ENCODE measurements at places on chromosomes 1 and 21.

DNA sequence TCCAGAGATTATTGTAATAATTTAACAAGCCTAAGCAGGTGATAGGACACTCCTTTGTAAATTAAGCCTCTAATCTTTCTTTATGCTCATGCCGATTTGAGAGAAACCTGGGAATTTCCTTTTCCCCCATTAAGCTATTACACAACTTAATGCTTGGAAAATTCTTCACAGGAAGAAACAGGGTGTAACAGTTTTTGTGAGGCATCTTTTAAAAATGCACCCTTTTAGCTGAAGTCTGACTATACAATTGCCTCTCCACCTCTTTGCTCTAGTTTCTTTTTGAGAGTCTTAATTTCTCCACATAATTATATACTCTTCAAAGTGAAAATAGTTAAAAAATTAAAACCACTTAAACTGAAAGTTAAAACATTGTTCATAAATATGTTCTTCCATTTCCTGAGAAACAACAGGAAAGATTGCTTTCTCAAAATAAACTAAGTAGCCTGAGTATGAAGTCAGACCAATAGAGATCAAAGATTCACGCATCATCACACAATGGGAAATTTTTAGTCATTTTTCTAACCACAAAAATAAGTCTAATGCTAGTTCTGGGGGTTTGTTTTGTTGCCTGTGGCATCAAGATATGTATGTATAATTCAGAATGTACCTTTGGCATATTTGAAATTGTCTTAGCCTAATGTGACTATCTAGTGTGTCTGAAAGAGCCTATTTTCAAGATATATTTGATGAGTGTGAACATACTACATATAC lies 34.7 kb downstream of the LRRC8D start:
- DNase-seq = peak; percentile 68

DNA sequence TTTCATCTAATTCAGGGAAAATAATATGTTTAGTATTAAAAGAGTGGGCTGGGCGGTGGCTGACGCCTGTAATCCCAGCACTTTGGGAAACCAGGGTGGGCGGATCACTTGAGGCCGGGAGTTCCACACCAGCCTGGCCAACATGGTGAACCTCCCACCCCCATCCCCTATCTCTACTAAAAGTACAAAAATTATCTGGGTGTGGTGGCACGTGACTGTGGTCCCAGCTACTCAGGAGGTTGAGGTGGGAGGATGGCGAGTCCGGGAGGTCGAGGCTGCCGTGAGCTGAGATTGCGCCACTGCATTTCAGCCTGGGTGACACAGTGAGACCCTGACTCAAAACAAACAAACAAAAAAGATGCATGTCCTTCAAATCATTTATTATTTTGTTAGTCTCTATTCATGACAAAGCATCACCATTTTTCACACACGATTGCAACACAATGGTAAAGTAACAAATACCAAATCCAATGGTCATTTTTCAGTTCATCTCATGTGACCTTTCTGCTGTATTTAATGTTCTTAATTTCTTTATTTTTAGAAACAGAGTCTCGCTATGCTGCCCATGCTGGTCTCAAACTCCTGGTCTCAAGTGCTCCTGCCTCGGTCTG lies 1.0 kb downstream of the MSH4 start:
- DNase-seq = no peak

DNA sequence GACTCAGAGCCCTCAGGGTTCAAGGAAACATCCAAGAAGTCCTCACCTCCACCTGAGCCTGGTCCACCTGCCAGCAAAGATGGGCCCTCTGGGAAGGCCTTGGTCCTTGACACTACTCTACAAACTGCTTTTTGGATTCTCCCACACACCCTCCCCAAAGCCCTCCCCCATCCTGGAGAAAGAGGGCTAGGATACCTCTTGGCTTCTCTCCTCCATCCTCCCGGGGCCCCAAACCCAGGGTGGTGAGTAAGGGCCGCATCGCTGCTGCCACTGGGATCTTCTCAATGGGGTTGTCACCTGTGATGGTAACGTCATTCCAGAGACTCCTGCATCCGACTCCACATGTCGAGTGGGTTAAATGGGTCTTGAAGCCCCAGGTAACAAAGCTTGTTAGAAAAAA lies 26.6 kb downstream of the MATN1 start:
- DNase-seq = no peak

DNA sequence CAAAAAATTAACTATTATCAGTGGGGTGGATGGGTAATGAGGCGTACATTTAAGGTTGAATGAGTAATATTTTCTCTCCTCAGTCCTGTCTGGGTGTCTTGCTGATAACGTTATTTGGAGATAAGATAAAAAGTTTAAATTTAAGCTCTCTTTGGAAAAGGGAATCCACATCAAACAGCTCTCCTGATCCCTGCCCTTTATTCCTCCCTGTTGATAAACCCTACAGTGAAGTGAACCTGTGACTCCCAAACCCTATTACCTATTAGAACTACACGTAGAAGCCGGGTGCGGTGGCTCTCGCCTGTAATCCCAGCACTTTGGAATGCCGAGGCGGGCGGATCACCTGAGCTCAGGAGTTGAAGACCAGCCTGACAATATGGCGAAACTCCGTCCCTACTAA lies 9.9 kb upstream of the GPR161 start:
- no peak for DNase-seq

- DNase-seq = no peak
These were observed 529.5 kb downstream of the KCNT2 start for GRCh38 chr1:196078691-196079090.

DNA sequence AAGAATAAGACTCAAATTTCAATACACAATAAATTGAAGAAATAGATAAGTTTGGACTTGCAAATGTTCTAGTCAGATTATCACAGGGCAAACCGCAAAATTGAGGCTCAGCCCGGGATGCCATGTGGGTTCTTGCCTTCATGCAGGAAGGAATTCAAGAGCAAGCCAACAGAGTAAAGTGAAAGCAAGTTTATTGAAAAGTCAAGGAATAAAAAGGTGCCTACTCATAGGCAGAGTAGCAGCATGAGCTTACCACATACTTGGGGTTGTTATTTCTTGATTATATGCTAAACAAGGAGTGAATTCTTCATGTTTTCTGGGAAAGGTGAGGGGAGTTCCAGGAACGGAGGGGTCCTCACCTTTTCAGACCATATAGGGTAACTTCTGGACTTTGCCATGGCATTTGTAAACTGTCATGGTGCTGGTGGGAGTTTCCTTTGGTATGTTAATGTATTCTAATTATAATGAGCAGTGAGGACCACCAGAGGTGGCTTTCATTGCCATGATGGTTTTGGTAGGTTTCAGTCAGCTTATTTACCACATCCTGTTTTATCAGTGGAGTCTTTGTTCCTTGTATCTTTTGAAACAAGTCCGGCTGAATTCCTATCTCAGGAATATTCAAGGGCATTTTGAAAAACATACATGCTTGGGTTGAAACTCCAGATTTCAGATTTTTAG lies 2.0 kb upstream of the OR2AK2 start:
- no peak for DNase-seq

DNA sequence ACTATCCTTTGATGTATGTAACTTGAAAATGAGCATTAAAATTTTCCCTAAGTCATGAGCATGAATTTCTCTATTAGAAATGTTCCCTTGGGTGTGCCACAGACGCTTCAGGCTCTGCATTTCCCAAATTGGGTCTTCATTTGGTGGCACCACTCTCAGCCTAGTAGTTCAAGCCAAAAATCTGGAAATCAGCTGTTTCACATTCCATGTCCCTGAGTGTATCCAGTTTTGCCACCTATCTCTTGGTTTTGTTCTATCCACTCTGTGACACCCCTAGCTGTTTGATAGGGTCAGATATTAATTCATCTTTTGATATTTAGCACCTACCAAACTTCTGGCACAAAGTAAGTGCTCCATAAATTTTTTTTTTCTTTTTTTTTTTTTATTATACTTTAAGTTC lies 89.5 kb upstream of the DPH5 start:
- DNase-seq = peak; percentile 30

DNA sequence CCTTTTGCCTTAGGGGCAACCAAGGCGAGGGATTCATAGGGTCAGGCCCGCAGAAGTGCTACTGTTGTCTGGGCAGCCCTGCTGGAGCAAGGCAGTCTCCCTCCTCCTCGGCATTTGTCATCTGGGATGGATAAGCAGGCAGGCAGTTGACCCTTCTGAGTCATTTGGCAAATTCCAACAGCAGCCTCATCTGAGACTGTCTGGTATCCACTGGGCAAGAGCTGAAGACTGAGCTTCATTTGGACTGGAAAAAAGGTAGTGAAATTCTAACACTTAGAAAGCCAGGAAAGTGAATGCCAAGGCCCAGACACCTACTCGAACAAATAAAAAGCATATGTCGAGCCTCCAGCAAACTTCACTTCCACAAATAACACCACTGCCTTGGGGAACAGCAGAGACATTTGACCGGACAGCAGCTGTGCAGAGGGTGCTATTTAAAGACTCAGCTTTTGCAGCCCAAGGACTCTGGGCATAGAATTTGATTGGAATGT lies 4.0 kb upstream of the ZBTB40 start:
- DNase-seq = peak; percentile 86

DNA sequence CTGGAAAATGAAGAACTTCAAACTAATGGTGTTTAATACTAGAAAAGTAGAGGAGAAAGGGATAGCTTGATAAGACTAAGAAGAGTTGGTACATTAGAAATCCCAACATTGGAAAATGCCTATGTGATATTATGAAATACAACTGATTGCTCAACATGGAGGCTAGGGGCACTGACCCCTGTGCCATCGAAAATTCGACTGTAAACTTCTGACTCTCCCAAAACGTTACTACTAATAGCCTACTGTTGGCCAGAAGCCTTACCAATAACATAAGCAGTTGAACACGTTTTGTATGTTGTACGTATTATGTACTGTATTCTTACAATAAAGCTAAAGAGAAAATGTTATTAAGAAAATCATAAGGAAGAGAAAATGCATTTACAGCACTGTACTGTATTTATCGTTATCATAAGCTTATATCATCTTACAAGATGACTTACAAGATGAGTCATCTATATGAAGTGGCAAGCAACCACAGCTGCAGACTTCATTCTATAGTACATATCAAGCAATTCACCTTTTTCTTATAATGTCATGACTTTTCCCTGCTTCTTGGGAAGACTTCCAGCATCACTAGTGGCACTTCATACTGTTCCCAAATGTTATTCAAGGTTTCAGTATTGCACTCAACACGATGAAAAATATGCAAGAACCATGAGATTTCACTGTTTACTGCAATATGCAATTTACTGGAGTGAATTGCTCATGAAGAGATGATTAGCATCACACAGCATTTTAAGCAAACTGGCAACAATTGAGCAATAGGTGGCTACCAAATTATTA lies 12.9 kb upstream of the CTSK start:
- no peak for DNase-seq

DNA sequence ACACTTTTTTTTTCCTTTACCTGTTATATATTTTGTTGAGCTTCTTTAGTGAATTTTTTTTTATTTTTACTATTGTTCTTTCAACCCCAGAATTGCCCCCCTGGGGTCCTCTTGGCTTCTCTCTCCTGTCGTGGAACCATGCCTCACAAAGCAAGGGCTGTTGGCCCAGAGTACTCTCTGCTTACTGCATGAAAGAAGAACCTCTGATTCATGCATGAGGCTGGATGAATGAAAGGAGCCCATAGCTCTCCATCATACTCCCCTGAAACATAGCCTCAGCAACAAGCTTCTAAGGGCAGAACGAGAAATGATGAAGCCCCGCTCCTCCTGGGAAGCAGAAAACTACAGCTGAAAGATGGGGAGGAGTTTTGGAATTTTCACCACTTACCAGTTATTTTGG lies 1441.0 kb downstream of the BRINP3 start:
- DNase-seq = no peak

- no peak for DNase-seq
These were observed 173.4 kb downstream of the ZZZ3 start for GRCh38 chr1:77509051-77509492.

DNA sequence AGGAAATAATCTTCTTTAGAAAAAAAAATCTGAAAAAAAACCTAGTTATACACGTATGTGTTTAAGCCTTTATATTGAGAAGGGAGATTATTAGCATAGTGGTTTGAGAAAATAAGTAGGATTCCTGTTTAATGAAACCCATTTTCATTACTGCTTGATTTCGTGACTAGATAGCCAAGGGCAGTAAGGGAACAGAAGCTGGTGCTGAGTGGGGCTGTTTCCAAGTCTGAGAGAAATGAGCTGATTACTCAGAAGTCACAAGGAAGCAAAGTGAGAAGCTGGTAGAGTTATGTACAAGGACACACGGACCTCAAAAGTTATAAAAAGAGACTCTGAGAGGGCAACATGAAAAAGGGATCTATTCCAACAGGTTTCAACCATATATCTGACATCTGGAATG lies 256.5 kb downstream of the TTLL7 start:
- peak; percentile 3 for DNase-seq

DNA sequence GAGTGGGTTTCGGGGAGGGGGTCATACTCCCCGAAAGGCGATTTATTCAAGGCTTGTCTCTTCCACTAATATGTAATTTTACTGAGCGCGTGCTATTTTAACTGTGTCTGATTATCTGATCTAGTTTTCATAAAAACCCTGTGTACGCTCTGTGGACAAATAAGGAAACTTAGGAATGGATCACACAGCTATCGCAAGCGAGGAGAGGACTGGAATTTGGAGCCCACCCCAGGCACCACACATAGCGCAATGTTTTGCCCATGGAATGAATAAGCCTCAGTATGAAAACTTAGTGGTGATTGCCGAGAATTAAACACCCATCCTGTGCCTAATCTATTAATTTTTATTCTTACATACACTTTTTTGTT lies 9.8 kb upstream of the RAB42 start:
- DNase-seq = peak; percentile 50

- no peak for DNase-seq
These were observed 37.2 kb upstream of the ST6GALNAC3 start for GRCh38 chr1:76037324-76037723.

DNA sequence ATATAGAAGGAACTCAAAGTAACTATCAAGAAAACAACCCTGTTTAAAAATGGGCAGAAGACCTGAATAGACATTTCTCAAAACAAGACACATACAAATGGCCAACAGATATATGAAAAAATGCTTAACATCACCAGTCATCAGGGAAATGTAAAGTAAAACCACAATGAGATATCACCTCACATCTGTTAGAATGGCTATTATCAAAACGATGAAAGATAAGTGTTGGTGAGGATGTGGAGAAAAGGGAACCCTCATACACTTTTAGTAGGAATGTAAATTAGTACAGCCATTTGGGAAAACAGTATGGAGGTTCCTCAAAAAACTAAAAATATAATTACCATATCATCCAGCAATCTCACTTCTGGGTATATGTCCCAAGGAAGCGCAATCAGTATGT lies 3.0 kb downstream of the CTSS start:
- no peak for DNase-seq

DNA sequence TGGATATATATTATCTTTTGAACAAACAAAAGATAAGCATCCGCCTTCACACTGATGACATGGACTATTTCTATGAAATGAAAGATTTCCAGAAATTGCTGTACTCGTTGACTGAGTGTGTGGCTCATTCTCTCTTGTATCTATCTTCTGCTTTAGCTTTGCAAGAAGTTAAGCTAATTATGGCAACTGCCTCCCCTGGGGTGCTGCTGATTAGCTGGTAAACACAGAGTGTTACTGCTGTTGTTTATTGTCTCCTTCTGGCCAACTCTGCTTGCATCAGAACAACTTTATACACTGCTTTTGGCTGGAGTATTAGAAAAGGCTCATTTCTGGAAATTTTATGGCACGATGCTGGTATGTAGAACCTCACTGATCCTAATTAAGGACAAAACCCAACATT lies 95.6 kb upstream of the SNX7 start:
- DNase-seq = no peak

- no peak for DNase-seq
These were observed 239.2 kb downstream of the ATG4C start for GRCh38 chr1:63023171-63023570.
